ENCODE measurements at places on chromosomes 4 and X. TPM values are rescaled to one million over a fixed set of nuclear protein-coding genes. Genes with fewer than 3 reads are reported as not detected.

POU3F4 gene
- total RNA-seq = not detected

HERC5 gene
- 0.69 TPM for total RNA-seq

SLC2A9 gene
- 2.7 TPM for total RNA-seq

NDP gene
- total RNA-seq = 1.4 TPM

SRPX gene
- 94.4 TPM for total RNA-seq

SH2D1A gene
- not detected for total RNA-seq

DCAF8L2 gene
- total RNA-seq = not detected

PAK3 gene
- total RNA-seq = 2.2 TPM

SYNPO2 gene
- 48.1 TPM for total RNA-seq

TMSB15A gene
- total RNA-seq = 2.4 TPM
